ENCODE measurements at places on chromosomes 13 and 19. TPM values are rescaled to one million over a fixed set of nuclear protein-coding genes. Genes with fewer than 3 reads are reported as not detected.

DNA sequence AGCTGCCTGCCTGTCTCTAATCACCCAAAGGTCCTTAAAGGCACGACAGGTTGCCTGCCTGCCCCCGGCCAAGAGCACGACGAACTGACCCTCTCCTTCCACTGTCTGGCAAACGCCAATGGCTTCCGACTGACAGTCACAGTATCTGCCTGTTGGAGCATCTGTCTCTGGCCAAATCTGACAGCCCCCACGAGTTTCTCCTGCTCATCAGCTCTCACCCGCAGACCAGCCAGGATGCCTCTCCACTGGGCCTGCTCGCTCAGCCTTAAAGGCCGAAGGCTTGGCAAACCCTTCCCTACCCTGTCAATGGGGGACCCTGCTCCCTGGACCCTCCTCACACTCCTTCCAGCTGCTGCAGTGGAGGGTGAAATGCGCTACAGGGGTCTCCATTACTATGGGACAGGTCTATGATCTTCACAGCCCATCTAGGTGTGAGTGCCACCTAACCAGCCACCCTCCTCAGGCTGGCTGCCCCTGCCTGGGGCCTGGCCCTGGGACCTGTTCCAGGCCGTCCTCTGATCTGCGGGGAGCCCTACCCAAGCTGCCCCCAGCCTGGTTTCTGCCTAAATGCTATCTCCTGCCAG lies 932 bp downstream of the FAM83E start:
- no peak overlapping the region for H3K27ac ChIP-seq
- peaks cover 28% of the 10 kb centered on the region for H3K4me1 ChIP-seq
- peaks cover 35% of the 10 kb centered on the region for H3K36me3 ChIP-seq
- H3K4me3 ChIP-seq: no peak overlapping the region

Gene PODNL1
- polyA plus RNA-seq: not detected

DNA sequence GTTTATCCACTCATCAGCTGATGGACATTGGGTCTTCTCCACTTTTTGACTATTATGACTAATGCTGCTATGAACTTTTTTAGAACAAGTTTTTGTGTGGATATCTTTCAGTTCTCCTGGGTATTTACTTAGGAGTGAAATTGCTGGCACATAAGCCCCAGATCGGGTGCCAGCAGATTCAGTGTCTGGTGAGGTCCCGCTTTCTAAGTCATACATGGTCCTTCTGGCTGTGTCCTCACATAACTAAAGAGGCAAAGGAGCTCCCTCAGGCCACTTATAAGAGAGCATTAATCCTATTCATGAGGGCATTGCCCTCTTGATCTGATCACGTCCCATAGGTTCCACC lies 600 bp upstream of the ZNF226 start:
- no peaks in the 10 kb centered on the region for H3K27me3 ChIP-seq
- peaks cover 23% of the 10 kb centered on the region for H3K4me1 ChIP-seq
- no peak overlapping the region for H3K27ac ChIP-seq
- DNase-seq: no peak
- H3K36me3 ChIP-seq: peaks cover 11% of the 10 kb centered on the region

Gene OR7C1
- not detected for polyA plus RNA-seq

Gene ZNF581
- polyA plus RNA-seq: 28.5 TPM

- H3K4me3 ChIP-seq: peak overlapping the region; percentile 92
- H3K4me1 ChIP-seq: peaks cover 77% of the 10 kb centered on the region
- H3K27me3 ChIP-seq: peaks cover 17% of the 10 kb centered on the region
- peaks cover 5% of the 10 kb centered on the region for H3K36me3 ChIP-seq
- H3K27ac ChIP-seq: peak overlapping the region; percentile 98
These were observed 111.2 kb downstream of the KCNRG start for GRCh38 chr13:50126263-50126992.

Gene OR7C2
- not detected for polyA plus RNA-seq

GRCh38 chr19:55674459-55674840 lies 576 bp upstream of the EPN1 start:
- H3K27me3 ChIP-seq: no peaks in the 10 kb centered on the region
- DNase-seq: no peak
- peak overlapping the region; percentile 79 for H3K4me3 ChIP-seq
- peak overlapping the region; percentile 94 for H3K27ac ChIP-seq
- peaks cover 35% of the 10 kb centered on the region for H3K36me3 ChIP-seq
- H3K4me1 ChIP-seq: peaks cover 59% of the 10 kb centered on the region

DNA sequence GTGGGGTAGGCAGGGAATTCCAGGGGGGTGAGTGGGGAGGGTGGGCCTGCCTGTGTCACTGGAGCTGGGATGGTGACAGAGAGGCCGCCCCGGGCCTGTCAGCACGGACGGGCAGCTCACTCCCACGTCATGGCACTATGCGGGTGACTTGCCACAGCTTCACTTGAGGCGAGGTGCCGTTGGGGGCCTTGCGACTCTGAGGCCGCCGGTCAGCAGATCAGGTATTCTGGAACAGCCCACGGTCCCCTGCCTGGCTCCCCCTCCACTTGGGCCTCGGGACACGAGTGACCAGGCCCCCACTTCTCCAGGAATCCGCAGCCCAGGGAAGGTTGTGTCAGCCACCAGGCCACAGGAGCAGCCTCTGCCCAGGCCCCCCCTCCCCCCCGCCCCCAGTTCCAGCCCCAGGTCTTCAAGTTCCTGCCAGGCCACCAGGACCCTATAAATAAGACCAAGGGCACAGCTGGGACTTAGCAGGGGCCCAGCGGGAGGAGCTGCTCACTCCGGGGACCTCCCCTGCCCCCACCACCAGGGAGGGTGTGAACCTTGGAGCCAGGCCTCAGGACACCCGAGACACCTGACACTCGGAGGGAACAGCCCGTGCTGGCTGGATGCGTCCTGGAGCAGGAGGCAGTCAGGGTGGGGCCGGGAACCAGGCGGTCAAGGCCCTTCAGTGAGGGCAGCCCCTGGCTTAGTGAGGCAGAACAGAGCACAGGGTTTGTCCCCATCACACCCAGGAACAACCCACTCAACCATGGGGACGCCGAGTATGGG lies 2.7 kb upstream of the MIDN start:
- H3K4me1 ChIP-seq: peaks cover 52% of the 10 kb centered on the region
- no peak for DNase-seq
- no peak overlapping the region for H3K27ac ChIP-seq
- no peaks in the 10 kb centered on the region for H3K27me3 ChIP-seq
- H3K36me3 ChIP-seq: no peaks in the 10 kb centered on the region

DNA sequence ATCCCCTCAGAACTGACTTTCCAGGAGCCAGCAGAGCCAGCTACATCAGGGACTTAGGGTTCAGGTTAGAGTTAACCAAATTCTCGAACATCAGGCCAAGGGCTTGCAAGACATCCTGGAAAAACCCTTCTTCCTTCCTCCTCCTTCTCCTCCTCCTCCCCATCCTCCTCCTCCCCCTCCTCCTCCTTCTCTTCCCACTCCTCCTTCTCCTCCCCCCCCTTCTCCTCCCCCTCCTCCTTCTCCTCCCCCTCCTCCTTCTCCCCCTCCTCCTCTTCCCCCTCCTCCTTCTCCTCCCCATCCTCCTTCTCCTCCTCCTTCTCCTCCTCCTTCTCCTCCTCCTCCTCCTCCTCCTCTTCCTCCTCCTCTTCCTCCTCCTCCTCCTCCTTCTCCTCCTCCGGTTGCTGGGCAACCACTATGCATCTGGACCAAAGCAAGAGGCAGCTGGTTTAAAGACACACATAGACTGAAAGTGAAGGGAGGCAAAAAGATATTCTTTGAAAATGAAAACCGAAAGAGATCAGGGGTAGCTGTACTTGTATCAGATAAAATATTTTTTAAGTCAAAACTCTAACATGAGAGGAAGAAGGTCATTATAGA lies 5.9 kb upstream of the CCL25 start:
- H3K4me3 ChIP-seq: no peak overlapping the region
- peaks cover 11% of the 10 kb centered on the region for H3K4me1 ChIP-seq
- no peak overlapping the region for H3K27ac ChIP-seq
